ENCODE measurements at places on chromosomes 12 and 14. TPM values are rescaled to one million over a fixed set of nuclear protein-coding genes. Genes with fewer than 3 reads are reported as not detected.

- no peak for DNase-seq
Observed at GRCh38 chr14:90664911-90665310, 151.3 kb downstream of the TTC7B start.

DNA sequence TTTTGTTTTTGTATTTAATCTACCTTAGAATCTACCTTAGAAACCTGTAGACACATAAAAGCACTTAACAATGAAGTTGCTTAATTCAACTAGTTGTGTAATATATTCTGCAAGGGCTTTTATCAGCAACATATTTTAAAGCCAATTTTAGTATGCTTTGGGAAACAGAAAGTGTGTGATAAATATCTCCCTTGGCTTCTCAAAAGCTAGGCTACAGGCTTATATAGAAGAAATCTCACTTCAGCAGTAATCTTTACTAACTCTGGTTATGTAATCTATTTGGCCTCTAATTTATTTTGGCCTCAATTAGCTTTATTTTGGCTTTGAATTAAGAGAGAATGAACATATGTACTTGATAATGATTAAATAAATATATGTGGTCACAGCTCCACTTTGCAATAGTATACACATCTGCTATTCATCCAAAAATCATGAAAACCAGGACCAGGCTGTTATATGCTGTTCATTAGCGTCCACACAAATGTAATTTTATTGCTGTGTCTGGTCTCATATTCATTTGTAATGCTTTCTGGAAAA, 37.2 kb downstream of the LRP6 start:
- DNase-seq, result no peak

- no peak for DNase-seq
Observed at GRCh38 chr12:131902332-131903241, 8.2 kb downstream of the ULK1 start.

- no peak for DNase-seq
Observed at GRCh38 chr12:88993651-88994050, 358.6 kb downstream of the DUSP6 start.

DNA sequence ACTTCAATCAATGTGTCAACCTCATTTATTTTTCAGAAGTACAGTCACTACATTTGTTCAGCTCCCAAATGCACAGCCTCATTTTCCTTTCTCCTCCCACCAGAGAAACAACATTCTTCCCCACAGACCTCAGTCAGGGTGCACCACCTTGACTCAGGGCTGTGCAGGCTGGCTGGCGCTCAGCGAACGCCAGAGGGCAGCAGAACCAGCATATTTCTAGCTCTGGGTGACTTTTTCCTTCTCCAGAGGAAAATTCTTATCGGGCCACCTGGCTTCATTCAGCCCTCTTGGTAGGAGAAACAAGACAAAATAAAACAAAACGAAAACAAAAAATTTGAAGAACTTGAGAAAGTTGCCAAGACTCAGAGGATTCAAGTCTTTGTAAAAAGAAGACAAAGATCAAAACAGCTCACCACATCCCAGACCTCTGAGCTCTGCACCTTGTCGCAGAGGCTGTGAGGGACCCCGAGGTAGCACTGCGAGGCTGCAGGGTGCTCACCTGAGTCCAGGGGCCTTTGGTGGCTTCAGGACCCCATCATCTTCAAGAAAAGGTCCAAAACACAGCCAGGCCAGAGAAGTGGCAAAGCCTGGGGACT, 33.7 kb downstream of the PAH start:
- peak; percentile 76 for DNase-seq

DNA sequence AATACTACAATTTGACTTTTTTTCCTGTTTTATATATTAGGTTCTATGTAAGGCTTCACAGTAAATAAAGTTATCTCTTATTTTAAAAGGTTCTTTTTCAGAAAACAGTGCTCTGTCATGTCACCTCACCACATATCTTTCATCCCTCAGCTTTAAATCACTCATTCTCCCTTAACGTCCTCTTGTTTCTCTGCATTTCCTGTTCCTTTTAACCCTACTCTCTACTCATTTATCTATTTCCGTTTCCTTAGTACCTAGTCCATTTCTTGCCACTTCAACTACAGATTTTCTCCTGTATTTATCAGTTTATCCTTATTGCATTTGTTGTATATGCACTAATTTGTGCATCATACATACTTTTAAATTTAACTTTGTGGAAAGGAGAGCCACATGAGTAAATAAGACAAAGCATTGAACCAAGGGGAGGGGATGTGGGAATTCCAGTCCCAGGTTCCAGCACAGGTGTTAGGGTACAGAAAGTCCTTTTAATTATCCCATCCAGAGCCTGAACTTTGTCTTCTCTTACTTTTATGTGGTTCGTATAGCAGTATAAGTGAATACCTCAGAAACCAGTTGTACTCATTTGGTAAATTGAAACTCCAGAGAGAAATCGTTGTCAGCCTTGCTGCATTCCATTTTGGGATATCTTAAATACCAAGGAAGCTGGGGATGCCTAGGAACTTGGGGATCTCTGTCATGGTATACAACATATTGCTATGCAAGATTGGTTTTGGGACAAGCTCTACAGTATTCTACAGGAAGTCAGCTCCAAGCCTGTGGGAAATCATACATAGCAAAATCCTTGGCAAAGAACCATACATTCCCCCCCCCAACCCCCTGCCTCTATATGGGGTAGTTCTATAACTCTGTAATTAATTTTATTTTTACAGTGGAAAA, 120.5 kb downstream of the DIP2B start:
- no peak for DNase-seq

DNA sequence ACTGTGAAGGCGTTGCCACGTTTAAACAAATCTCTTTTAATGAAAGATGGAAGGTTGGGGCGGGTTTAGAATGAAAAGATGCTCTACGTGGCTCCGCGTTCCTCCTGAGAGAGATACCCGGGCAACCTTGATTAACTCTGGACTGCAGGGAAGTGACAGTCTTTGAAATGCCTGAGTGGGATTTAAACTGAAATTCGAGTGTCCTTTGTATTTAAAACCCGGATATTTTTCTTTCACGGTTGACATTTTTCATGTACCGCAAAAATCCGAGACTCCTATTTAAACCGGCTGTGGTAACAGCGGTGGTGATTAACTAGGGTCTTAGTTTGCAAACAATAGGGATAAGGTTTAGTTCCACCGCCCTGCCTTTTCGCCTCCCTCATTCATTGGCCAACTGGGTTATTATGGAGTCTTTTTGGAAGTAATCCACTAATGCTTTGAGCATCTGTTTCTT, 707 bp downstream of the G2E3 start:
- peak; percentile 59 for DNase-seq

TMEM132C gene
- 0.75 TPM for polyA plus RNA-seq

PLEKHG7 gene
- polyA plus RNA-seq, result 0.45 TPM

DNA sequence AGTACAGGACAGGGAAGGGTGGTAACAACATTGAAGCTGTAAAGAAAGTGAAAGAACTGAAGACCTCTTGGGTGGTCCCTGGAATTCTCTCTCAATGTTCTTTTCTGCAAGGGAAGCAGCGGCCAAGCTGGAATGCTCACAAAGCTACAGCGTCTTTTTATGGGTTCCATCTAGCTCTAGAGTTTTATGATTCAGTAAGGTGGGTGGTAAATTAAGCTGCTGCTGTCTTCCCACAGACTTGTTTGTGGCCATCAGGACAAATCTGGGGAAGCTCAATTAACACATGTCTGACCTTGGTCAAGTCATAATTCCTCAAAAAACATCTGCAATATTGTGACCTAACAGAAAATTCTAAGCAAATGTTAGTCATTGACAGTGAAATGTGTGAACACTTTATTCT, 139.1 kb downstream of the MED13L start:
- DNase-seq, result no peak

DNA sequence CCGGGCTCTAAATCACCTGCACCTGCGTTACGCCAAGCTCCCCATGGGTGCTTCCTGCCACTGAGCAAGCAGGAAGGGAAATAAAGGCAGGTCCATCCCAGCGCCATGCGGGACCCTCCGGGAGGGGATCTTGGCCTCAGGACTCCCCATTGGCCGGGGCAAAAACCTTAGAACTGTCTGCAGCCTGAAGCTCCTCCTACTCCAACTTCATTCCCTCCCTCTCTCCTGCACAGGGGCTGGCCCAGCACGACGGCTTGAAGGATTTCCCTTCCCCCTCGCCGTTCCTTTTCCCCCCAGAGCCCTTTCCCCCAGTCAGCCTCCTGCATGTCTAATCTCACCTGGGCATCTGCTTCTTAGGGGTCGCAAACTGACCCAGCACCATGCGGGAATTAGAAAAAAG, 137.2 kb upstream of the NCOR2 start:
- no peak for DNase-seq
